Suppressor macrophage (primary cell): ENCODE measurements at places on chromosomes 6 and 20.

- peak; percentile 43 for DNase-seq
Measured at GRCh38 chr6:15363523-15364400, 117.9 kb downstream of the JARID2 start.

- DNase-seq: no peak
Measured at GRCh38 chr6:64789476-64789875, 917.5 kb downstream of the EYS start.

GRCh38 chr6:45654673-45655072, 276.9 kb upstream of the SUPT3H start:
- DNase-seq: no peak

- DNase-seq: peak; percentile 85
Measured at GRCh38 chr20:1824181-1824580, 71.0 kb upstream of the SIRPA start.

DNA sequence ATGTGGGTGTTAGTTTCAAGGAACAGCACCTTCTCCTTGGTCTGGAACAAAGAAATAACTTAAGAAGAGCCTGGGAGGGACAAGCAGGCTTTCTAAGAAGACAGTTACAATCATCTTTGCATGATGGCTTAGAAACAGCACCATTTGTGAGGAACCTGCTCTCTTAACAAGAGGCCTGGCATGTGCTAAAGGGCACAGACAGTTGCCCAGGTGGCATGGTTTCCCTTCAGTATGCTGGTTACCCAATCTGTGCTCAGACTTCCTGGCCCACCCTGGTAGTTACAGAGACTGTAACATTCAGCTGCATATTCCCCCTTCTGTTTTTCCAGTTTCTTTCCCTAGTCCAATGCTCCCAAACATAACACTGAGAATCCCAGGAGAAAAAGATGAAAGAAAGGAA, 84.0 kb downstream of the CHD6 start:
- DNase-seq: no peak

- DNase-seq: no peak
Measured at GRCh38 chr6:1820714-1821113, 211.0 kb downstream of the FOXC1 start.

GRCh38 chr6:3196770-3197169, 30.7 kb downstream of the TUBB2B start:
- no peak for DNase-seq

GRCh38 chr6:87099472-87099871, 4.6 kb upstream of the CGA start:
- no peak for DNase-seq

GRCh38 chr6:1325461-1326309, 13.8 kb downstream of the FOXQ1 start:
- DNase-seq: no peak

- no peak for DNase-seq
Measured at GRCh38 chr6:125818225-125818657, 27.5 kb downstream of the NCOA7 start.

DNA sequence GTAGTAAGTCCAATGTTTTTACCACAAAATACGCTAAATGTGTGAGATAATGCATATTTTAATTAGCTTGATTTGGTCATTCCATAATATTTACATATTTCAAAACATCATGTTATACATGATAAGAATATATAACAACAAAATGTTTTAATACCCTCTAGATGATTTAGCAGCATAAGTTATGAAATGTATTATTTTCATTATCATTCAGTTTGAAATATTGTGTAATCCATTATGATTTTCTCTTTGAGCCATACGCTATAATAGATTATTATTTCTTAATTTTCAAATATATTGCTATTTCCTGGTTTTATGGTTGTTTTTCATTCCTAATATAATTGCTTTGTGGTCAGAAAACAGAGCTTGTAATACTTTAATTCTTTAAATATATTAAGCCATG, 163.3 kb upstream of the KCNQ5 start:
- no peak for DNase-seq

DNA sequence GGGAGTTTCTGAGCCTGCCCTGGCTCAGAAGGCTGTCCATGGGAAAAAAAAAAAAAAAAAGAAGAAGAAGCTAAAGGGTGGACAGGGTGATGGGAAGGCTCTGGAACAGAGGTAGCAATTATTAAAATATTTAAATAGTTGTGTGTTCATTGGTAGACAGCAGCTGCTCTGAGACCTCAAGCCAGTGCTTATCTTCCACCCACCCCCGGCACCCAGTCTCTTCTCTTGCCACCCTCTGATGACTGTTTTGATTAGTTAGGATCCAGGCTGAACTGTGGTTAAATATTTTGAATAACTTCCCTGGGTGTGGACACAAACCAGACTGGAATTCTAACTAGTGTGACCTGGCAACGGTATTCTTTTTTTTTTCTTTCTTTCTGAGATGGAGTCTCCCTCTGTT, 16.9 kb upstream of the SRSF3 start:
- no peak for DNase-seq

- DNase-seq: peak; percentile 76
Measured at GRCh38 chr6:158086504-158087223, 81.4 kb downstream of the SERAC1 start.

DNA sequence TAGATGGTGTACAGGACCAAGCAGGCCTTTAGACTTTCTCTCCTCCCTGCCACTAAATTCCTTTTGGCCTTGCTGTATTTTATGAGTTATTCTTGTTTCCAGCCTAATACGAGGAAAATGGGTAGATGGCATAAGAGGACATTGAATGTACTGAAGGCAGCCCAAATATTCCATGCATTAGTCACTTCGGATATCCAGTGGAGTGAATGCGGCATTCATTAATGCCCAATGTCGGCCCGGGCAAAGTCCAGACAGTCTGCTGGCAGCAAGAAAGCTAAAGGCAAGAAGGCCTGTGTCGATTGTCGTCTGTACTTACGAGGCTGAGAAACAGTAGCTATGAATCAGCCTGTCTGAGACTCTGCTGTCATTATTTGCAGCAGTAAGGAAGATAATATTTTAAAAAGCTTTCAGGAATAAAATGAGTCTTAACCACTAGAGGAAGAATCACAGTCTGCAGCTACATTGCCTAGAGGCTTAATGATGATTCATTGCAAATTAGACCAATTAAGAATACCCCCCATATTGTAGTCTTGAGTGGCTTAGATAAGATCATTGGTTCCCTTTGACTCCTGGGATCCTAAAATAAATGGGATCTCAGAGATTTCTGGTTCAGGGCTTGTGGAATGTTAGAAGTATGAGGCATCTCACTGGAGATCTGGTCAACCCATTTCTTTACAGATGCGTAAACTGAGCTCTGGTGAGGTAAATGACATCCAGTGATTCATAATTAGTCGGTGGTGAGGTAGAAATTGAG, 534.1 kb upstream of the JAG1 start:
- DNase-seq: no peak

DNA sequence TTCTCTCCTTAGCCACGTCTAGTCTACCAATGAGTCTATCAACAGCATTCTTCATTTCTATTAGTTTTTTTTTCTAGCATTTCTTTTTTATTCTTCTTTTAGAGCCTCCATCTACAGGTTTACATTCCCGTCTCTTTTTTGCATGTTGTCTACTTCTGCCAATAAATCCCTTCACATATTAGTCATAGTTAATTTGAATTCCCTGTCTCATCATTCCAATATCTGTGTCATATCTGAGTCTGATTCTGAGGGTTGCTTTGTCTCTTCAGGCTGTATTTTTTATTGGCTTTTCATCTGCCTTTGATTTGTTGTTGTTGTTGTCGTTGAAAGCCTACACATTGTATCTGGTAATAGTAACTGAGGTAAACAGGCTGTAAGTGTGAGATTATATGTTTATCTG, 104.6 kb downstream of the HMGCLL1 start:
- no peak for DNase-seq

- DNase-seq: peak; percentile 81
Measured at GRCh38 chr6:149723771-149724417, 6.0 kb upstream of the LATS1 start.

DNA sequence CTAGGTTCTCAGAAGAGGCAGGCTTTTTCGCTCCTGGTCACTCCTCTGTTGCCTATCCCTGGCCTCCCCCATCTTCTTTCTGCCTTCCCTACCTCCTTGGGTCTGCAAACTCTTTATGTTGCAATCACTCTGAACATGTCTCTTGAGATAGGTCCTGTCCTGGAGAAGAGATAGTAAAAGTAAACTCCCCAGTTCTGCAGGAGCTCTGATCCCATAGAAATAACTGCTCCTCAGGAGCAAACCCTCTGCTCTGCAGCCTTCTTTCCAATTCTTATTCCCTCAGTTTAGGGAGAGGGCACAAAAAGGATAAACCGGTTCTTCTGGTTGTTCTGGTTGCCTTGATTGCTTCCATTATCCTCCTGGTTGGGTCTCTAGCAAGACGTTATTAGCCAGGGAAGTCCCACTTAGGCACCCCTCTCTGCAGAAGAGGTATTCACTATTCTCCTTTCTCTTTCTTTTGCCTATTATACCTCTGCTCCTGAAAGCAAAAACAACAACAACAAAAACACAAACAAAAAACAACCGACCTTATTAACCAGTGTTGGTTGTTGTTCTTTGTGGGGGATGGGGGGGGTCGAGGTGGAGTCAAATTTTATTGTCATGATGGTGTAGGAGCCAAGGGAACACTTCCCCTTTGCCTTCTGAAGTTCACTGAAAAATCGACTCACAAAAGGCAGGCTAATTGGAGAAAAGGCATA, 973 bp downstream of the TRIM38 start:
- DNase-seq: peak; percentile 48

GRCh38 chr20:41259309-41259708, 58.2 kb downstream of the ZHX3 start:
- no peak for DNase-seq

GRCh38 chr20:49832632-49833327, 20.2 kb downstream of the SLC9A8 start:
- peak; percentile 69 for DNase-seq

DNA sequence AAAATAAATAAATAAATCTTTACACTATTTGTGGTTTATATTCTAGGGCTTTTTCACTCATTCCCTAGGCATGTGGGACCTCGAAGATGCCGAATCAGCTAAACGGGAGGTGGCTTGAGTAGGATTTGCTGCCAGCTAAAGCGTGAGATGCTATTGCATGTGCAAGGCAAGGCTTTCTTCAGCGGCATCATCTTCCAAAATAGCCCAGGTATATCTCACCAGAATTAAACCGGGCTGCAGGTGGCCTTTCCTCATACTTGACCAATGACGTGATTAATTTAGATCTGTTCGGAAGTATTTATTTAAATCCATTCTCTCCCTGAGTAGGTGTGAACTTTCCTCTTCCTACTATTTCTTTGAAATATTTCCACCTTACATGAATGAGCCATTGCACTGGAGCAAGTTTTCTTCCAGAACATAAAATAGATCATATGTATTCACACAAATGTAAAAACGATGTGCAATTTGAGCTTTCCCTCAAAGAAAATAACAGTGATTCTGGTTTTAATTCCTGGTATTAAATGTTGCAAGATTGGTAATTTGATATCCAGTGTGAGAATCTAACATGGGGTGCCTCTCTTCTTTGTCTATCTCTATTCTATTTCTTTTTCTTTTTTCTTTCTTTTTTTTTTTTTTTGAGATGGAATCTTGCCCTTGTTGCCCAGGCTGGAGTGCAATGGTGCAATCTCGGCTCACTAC, 24.3 kb upstream of the ZNF217 start:
- no peak for DNase-seq

- no peak for DNase-seq
Measured at GRCh38 chr6:137473598-137473997, 20.6 kb downstream of the OLIG3 start.

GRCh38 chr20:37362821-37363220, 16.9 kb downstream of the SRC start:
- DNase-seq: no peak

DNA sequence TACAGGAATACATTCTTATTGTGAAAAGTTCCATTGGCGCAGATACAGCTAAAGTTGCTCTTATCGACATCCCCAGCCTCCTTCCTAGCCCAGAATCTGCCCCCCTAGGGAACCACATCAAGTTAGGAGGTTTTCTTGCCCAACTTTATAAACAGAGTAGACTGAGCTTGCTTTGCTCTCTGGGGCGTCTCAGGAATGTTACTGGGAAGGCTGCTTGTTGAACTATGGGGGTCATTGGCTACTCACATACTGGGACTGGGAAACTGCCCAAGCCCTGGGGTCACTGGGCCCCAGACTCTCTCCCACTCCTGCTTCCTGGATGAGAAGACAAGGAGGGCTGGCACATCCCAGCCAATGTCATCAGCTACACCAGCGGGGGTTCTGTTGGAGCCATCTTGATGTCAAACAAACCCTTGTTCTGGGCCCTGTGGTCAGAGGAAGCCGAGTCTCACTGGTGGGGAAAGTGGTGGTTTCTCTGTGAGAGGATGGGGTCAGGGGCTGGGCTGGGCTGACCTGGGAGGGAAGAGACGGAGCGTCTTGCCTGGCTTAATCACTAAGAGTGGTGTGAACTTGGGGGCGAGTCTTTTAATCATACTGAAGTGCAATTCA, 26.0 kb downstream of the BPIFB4 start:
- no peak for DNase-seq

- peak; percentile 90 for DNase-seq
Measured at GRCh38 chr6:163956571-163957407, 542.3 kb downstream of the QKI start.

DNA sequence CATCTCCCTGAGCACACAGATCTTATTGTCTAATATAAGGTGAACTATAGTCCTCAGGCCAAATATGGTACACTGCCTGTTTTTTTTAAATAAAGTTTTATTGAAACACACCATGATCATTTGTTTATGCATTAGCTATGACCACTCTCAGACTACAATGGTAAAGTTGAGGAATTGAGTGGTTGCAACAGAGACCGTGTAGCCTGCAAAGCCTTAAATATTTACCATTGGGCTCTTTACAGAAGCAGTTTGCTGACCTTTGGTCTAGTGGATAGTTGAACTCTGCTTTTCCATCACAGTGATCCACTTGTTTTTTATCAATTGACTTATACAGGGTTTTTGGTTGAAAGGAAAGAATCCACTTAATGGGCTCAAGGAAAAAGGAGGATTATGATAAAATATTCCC, 27.3 kb upstream of the METTL24 start:
- no peak for DNase-seq

GRCh38 chr20:24679448-24680047, 210.1 kb downstream of the SYNDIG1 start:
- DNase-seq: no peak
